ENCODE measurements at places on chromosomes 4 and X.

DNA sequence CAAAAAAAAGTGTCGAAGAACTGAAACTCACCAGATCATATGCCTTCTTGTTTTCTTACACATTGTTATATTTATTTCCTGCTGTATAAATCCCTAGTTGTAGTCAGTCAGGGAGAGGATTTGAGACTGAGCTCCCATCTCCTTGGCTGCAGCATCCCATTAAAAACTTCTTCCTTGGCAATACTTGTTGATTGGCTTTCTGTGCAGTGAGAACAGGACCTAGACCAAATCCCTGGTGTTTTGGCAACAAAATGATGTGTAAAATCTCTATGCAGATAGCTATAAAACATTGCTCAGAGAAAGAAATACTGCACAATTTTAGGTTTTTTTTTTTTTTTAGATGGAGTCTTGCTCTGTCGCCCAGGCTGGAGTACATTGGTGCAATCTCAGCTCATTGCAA is 47.9 kb downstream of the TRIML1 start:
- no peak for DNase-seq

- no peak for DNase-seq
Observed at GRCh38 chr4:165855191-165855590, 17.8 kb upstream of the TLL1 start.

GRCh38 chrX:1391370-1391706 is 575 bp downstream of the SLC25A6 start:
- peak; percentile 93 for DNase-seq

DNA sequence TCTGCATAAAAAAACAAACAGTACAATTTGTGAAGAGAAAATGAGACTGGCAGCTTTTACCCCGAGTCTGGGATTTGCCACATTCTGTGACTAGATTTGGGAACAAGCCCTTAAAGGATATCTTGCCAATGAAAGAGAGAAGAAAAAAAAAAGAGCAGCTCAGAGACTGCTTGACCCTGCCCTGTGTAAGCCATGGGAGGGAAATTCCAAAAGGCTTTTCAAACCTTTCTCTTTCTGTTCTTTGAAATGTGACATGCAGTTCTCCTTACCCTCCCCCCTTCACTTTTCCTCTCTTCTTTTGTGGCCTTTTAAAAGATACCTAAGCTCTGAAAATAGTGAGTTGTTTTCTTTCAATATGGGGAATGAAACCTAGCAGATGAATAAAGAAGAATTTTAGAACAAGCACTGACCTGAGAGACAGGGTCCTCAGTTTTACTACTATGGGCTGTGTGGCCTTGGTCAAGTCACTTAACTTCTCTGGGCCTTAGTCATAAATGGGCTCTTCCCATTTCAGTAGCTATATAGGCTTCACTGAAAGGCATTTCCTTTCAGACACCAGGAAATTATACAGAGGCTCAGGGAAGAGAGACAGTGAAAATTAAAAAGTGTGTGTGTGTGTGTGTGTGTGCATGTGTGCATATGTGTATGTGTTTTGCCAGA is 5.1 kb downstream of the CCDC160 start:
- DNase-seq: no peak

GRCh38 chr4:163949976-163950601 is 455.6 kb downstream of the TMA16 start:
- DNase-seq: no peak

GRCh38 chrX:153903238-153903980 is 1.1 kb upstream of the AVPR2 start:
- no peak for DNase-seq

DNA sequence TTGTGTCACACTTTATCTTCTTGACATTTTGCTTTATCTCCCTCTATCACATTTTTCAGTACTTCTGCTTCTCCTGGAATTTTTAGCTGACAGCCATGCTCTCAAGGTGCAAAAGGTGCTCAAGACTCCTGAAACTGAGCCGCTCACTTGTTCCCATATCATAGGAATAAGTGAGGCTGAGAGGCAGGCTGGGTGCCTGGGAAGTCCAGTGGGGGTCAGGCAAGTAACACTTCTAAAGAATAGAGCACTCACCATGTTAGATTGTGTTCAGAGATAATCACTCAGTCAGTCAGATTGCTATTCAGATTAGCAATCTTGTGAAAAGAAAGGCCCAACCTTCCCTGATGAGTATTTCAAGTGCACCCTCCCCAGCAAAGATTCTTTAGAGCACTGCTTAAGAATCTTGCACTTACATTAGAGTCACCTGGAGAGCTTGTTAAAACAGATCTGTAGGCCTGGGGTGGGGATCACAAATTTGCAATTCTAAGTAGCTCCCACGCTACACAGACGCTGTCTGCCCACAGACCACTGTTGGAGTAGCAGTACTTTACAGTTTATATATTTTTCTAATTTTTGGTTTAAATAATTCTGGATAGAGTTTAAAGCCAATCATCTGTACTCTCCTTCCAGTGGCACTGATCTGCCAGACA is 23.1 kb upstream of the LRAT start:
- DNase-seq: no peak

- DNase-seq: no peak
Observed at GRCh38 chr4:46934726-46935125, 25.7 kb upstream of the COX7B2 start.

GRCh38 chrX:133530960-133531359 is 115.7 kb upstream of the GPC4 start:
- DNase-seq: no peak

DNA sequence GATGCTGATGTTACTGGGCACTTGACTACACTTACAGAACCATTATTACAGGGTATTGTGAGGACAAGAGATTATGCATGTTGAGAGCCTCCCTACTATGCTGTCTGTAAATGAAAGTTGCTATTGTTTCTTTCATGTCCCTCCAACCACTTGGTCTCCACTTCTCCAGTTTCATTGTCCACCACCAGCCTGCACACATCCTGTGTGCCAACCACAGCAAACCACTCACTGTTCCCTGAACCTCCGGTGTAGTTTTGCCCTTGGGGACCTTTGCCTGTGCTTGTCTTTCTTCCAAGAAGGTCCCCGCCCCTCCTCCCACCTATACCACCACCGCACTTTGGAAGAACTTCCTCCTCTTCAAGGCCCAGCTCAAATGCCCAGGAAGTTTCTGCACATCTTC is 43.1 kb upstream of the AFF2 start:
- no peak for DNase-seq

- no peak for DNase-seq
Observed at GRCh38 chr4:152269448-152270191, 266.3 kb downstream of the FBXW7 start.

DNA sequence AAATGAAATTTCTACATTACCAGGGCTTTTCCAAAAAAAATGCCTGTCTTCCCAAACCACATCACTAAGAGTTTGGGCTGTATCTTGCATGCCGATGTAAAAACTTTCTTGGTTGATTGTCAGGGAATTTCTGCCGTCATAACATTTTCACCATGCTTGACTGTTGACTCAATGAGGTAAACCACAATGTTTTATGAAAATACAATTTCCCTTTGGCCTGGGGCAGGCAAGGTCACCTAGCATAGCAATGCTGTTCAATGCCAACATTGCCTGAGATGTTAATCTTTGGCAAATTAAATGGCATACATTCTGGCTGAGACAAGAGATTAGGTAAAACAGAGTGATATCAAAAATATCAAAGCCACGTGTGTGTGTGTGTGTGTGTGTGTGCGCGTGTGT is 137.1 kb upstream of the TBL1X start:
- no peak for DNase-seq

GRCh38 chrX:38336538-38337240 is 9.4 kb upstream of the RPGR start:
- no peak for DNase-seq

- DNase-seq: no peak
Observed at GRCh38 chr4:53579826-53580225, 11.5 kb downstream of the LNX1 start.

DNA sequence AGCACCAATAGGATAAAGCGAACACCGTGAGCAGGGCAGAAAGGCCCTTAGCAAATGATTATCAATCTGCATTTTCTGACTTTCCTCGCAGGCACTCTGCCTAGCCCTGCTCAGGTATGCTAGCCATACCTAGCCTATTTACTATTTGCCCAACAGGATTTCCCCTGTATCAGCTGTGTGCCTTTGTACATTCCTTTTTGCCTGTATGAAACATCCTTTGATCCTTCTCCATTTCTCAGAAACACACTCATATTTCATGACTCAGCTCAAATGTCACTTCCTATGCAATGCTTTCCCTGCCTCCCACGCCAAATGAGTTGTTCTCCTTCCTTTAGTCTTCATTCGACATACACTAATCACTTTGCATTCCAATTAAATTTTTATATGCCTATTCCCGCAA is 37.2 kb downstream of the PCDH7 start:
- no peak for DNase-seq

DNA sequence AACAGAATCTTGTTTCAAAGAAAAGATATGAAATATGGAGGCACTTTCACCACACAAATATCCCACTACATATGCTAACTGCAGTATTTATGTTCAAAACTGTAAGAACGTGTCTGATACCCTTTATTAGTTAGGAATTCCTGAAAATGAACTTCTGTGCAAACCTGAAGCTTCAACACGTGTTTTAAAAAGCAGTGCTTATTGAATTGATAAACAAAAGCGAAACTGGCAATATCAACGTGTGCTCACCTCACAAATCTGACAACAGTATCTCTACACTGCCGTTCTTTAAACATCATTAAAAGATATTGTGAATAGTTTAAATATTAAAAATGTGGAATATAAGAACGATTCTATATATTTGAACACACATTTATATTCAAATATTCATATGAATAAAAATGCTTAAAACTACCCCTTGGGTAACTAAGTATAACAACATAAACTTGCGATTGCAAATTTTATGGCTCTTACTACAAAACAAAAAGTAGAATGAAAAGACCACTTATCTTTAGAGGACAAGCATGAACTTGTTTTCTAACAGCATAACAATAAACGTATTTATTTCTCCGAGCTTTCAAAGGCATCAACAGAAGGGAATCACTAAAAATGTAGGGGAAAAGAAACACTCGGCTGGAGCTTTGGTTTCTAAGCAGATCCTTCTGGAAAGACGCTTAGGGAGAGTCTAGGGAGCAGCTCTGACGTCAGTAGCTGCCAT is at the start of gene LRP2BP:
LRP2BP (minus strand) TSS at position 687 of the 718 bp plus-strand sequence. CDS start 17,738 bp downstream, outside the sequence.
- DNase-seq: no peak

DNA sequence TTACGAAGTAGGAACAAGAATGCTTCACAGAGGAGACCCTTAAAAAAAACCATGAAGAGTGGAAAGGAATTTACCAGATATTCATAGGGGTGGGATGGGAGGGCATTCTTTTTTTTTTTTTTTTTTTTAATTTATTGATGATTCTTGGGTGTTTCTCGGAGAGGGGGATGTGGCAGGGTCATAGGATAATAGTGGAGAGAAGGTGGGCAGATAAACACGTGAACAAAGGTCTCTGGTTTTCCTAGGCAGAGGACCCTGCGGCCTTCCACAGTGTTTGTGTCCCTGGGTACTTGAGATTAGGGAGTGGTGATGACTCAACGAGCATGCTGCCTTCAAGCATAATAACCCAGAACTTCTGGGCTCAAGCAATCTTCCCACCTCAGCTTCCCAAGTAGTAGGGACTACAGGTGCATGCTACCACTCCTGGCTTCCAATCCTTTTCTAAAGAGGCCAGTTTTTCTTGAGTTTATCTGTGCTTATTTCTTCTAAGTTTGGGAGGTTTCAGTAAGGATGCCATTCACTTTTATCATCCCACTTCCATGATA is 65.9 kb upstream of the OGT start:
- no peak for DNase-seq

GRCh38 chr4:151896880-151897279 is 136.1 kb upstream of the GATB start:
- DNase-seq: no peak

GRCh38 chrX:20593402-20593801 is 326.7 kb upstream of the RPS6KA3 start:
- no peak for DNase-seq

DNA sequence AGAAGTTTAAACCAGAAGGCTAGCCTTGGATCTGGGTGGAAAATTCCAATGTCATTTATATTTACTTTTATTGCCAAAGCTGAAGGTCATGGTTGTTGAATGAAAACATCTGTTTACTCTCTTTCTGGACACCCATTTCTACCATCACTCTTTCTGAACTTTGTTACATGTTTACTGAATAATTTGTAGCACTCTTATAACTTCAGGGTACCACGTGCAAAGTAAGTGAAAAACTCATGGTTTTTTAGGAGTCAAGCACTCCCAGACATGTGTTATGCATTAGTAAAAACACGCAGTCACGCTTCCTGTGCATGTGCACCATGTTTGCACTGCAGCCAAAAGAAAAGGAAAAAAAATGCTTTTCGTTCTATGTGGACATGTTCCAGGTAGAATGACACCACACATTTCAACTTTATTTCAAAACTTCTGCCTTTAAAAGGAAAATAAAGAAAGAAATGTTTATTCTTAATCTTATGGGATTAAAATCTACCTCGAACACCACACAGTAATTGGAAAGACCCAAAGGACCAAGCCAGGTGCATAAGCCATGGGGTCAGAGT is 31.4 kb upstream of the ADH1C start:
- DNase-seq: no peak

Data from activated T-helper 1 cell treated with anti-CD3 and anti-CD28 coated beads, Interleukin-2, amount 50 U/mL, for 16 hours (primary cell).